T1000 (cell line): ENCODE measurements at places on chromosomes 5 and 9.

DNA sequence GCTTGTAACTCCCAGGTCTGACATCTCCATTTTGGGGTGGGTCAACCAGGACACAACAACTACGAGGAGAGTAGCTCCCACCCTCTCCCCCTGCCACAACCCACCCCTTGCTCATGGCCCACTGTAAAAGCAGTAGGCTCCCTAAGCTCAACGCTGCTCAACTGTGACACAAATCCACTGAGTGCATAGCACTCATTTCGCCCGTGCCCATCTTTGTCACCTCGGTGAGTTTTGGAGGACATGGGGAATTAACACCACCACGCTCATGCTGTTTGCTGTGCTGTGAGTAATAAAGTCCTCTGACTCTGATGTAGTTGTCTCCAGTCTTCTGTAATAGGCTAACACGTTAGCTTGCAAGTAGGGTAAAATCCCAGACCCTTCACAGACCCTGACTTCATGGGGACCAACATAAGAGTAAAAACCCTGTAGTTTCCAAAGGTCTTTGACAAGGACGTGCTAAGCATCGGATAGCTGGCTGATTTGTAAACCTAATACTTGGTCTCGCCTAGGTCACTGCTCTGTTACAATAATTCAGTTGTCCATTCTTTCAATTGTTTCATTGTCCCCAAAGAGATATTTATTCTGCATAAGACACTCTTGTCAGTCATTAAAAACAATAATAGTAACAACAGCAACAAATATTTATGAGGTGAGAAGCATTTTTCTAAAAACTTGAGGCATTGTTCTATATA, 7.7 kb downstream of the PLGRKT start:
- DNase-seq, result no peak

GRCh38 chr5:173328844-173329490, 753 bp upstream of the STC2 start:
- DNase-seq, result peak; percentile 69

GRCh38 chr9:79573412-79573923, 1.7 kb downstream of the TLE4 start:
- no peak for DNase-seq

DNA sequence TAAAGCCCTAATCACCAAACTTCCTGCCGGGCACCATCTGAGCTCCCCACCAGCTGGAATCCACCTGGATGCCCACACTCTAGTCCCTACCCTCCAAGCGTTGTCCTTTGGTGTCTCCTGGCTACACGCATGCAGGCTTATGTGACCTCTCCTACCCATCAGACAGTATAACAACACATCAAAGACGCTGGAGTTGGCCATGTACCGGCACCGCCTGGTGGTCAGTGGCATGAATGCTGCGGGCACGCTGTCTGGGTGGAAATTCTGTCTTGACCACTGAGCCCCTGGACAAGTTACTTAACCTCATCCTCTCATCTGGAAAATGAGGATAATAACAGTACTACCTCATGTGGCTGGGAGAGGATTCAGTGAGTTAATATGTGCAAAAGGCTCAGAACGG, 23.4 kb upstream of the CORO2A start:
- DNase-seq, result no peak

DNA sequence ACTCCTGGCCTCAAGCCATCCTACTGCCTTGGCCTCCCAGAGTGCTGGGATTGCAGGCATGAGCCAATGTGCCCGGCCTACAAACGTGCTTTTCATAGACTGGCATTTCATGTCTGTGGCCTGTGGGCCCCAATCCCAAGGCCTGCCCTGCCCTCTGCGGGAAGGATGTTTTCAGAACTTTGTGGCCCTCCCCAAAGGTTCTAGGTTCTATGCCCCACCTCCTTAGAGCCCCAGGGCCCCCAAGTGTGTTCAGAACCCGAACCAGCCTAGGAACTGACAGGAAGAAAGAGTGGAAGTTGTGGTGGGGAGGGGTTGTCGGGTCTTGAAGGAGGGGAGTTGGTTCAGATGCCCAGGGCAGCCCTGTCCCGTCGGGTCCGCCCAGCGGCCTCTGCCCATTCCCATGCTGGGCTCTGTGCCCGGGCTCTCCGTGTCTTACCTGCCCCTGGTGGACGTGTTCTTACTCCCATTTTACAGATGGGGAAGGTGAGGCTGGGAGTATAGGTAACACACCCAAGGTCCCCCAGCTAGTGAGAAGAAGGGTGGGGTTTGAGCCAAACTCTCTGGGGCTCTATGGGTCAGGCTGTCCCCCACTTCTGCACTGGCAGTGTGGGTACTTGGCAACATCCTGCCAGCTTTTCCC, 175.8 kb upstream of the IER5L start:
- no peak for DNase-seq

DNA sequence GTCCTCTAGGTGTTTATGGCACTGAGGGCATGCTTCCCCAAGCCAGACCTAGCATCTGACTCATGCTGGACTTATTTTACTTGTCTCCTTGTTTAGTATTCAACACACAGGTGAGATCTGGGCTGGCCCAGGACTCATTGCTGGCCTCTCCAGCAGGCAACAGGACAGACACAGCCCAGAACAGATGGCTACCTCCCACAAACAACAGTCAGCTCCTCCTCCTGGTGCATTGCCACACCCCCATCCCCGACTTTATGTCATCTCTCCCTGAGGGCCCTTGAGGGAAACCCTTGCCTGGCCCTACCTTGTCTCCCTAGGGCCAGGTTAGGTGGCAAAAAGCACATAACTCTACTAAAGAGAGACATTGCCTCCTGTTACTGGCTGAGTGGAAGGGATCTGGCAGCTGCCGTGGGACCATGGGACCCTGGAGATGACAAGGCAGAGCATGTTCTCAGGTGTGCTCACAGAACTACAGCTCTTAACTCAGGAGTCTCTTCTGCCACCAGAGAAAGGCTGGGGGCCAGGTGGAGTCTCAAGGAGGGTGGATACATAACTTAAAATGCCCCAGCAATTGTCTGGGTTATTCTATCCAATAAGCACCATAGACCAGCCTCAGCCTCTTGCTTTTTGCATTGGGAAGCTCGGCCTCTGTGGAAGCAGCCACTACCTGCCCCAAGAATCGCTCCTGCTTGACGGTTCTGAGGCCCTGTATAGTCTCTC, 2.3 kb downstream of the ACSL6 start:
- DNase-seq, result no peak

DNA sequence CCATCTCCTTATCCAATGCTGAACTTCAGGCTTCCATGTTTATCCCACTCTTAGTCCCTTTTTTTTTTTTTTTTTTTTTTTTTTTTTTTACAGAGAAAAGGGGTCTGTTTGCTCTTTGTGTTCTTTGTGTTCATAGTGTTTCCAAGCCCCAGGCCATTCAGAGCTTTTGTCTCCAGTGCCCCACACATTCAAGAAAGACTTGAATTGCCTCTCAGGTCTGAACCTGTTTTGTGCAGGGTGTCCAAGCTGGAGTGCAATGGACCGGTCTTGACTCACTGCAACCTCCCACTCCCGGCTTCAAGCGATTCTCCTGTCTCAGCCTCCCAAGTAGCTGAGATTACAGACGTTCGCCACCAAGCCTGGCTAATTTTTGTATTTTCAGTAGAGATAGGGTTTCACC, 191.2 kb downstream of the PALM2AKAP2 start:
- DNase-seq, result no peak

DNA sequence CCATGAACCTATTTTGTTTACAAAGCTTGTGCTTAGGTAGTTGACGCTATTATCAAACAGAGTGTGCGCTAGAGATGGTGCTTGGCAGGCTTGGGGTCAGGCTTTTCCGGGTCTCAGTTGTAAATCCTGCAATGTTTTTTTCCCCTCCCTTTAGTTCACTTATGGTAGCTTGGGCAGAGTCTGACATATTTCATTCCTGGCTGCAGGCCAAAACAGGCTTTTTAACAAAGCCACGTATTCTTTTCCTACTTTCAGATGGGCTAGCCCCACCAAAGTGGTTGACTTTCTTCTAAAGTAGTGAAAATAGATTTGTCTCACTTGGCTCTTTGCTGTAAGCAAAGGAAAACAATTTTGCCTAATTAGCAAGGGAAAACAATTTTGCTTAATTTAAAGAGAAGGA, 58.0 kb upstream of the FBN2 start:
- DNase-seq, result no peak

DNA sequence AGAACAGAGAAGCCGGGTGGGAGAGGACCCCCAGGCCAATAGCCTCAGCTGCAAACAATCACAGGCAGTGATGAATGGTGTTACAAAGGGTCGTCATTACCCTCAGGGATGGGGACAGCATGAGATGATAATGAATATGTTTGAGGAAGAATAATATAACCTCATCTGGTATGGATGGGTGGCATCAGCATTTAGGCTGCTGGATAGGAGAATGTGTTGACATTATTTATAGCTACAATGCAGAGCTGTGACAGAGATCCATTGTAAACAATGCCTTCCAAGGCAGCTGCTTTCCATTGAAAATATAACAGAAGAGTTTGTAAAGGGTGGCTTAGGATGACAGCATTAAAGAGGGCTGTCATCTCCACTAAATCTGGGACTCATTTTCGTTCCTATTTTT, 365.5 kb downstream of the KCNN2 start:
- no peak for DNase-seq

- DNase-seq, result no peak
These were observed 21.5 kb downstream of the XPA start for GRCh38 chr9:97675655-97676054.

DNA sequence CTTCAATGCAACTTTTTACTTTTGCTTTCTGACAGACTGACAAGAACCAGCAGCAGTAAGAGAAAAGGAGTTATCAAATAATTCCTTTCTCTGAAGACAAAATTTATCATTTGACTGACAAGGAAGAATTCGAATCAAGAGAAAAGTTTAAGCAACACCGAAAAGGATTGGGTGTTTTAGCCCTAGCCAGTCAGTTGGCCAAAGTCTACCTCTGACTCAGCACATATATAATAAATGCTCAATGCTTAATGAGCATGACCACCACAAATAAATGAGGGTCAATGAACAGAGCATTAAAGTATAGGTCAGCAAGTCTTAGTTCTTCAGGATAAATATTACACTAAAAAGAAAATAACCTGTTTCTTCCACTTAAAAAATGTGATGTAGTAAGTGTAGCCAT, 1603.5 kb upstream of the C9orf72 start:
- no peak for DNase-seq

DNA sequence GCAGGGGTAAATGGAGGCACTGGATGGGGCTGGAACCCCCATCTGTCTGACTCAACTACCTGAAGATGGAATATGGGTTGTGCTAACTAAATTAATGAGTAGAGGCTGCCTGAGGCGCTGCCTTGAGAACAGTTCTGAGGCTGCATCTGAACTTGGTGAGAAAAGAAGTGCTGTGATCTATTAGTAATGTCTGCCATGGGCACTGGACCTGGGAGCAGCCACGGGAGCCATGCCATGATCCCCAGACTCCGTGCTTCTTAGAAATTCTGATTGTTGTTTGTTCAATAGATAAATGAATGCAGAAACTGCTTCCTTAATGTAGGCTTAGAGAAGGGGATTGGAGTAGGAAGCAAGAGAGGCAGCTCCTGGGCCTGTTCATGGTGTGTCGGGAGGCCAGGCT, 80.2 kb downstream of the KCNIP1 start:
- DNase-seq, result no peak

- no peak for DNase-seq
These were observed 55.2 kb downstream of the FBXL7 start for GRCh38 chr5:15555176-15555575.

DNA sequence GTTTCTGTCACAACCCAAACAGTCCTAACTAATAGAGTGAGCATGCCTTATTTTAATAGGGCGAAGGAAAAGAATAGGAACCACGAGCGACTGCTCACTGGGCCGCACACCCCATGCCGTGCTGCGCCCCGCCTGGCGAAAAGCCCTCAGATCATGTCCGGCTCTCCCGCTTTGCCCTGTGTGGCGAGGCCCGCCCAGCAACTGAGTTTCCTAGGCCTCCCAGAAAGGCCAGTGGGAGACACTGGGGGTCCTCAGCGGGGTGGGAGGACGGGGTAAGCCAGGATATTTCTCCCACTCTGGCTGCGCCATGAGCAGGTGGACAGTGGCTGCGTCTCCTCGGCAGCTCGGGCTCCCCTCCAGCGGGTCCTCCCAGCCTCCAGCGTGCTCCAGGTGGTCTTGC, 138.0 kb downstream of the GAPVD1 start:
- DNase-seq, result no peak

- DNase-seq, result no peak
These were observed 104.6 kb downstream of the PRR16 start for GRCh38 chr5:120568711-120569110.

DNA sequence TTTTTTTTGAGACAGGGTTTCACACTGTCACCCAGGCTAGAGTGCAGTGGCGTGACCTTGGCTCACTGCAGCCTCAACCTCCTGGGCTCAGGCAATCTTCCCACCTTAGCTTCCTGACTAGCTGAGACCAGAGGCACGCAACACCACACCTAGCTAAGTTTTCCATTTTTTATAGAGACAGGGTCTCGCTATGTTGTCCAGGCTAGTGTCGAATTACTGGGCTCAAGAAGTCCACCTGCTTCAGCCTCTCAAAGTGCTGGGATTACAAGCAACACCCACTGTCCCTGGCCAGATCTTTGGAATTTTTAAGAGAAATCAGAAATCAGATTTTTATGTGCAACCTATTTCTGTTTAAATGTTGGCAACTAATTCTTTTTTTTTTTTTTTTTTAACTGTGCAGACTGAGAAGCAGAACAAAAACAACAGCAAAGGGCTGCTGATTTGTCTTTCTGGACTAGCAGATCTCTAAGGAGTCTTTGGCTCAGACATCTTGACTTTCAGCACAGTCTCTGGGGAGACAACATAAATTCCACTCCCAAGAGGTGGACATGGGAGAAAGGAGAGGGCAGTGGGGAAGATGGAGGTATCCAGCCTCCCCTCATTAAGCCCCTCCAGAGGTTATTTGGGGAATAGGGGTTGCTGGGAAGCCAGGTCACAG, 54.4 kb upstream of the FABP6 start:
- DNase-seq, result no peak

DNA sequence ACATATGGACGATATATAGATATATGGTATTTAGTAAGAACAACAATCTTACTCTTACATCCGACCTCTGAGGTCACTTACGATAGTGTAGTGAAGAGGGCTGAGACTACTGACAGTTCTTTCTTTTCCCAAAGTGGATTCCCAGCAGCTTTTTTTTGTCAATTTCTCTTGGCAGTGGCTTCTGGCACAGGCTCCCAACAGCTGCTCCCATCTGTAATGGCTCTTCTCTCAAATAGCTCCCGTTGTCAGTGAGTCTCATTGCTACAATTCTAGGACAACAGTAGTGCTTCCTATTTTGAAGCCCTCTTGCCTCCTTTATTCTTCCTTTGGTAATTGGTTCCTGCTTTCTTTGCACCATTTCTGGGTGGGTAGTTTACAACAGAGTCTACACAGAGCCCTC, 68.4 kb downstream of the SLC25A46 start:
- no peak for DNase-seq
